Hepatocyte (in vitro differentiated cells): ENCODE measurements at places on chromosomes 7 and 10. TPM values are rescaled to one million over a fixed set of nuclear protein-coding genes. Genes with fewer than 3 reads are reported as not detected.

DNA sequence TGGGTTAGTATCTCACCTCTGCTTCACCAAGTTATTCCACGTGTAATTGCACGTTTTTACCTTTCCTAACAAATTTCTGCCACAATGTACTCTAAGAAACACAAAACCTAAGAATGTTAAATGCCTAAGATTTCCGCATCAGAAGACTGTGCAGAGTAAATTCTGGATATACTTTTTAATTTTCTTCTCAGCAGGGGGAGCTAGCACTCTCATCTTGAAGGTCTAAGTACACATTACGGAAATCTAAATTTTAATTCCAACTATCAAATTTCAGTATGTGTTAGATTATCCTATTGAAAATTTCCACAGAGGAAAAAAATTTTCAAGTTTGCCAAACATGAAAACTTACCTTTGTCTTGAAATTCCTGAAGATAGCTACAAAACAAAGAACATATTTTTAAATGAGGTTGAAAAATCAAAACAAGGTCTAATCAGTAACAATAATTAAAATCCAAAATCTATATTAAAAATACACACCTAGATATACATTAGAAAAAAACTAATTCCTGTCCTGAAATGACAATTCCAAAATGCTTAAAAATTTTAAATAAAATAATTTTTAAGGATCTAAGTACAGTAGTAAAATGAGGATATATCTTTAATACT is 10.5 kb downstream of the SKAP2 start:
- H3K4me3 ChIP-seq = no peak overlapping the region
- H3K36me3 ChIP-seq = no peaks in the 10 kb centered on the region
- DNase-seq = peak; percentile 71
- peaks cover 3% of the 10 kb centered on the region for H3K4me1 ChIP-seq

- H3K4me3 ChIP-seq = no peak overlapping the region
- no peaks in the 10 kb centered on the region for H3K4me1 ChIP-seq
- H3K27me3 ChIP-seq = no peaks in the 10 kb centered on the region
- H3K27ac ChIP-seq = no peak overlapping the region
- H3K36me3 ChIP-seq = no peaks in the 10 kb centered on the region
Observed at GRCh38 chr7:141944811-141945210, 2.0 kb downstream of the CLEC5A start.

DNA sequence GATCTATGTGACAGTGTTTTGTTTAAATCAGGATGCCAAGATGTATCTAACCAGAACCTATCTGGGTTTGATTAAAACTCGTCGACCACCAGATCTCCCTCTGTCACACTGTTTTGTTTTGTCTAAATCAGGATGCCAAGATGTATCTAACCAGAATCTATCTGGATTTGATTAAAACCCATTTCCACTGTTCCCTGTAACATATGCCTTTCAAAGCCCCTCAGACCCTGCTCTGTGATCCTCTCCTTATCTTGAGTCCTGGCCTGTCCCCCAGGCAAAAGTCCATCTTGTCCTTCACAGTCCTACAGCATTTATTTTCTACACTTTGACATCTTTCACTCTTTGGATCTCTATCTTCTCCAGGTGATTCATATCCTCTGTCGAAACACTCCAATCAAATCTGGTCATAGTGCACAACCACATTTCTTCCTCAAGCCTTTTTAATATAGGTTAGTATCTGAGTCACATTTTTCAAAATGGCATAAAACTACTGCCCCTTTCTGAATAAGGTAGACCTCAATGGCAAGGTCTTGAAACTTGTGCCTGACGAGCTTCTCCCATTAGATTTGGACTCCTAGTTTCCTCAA is 32.5 kb downstream of the ERLIN1 start:
- no peaks in the 10 kb centered on the region for H3K36me3 ChIP-seq
- H3K4me3 ChIP-seq = no peak overlapping the region
- DNase-seq = no peak

DNA sequence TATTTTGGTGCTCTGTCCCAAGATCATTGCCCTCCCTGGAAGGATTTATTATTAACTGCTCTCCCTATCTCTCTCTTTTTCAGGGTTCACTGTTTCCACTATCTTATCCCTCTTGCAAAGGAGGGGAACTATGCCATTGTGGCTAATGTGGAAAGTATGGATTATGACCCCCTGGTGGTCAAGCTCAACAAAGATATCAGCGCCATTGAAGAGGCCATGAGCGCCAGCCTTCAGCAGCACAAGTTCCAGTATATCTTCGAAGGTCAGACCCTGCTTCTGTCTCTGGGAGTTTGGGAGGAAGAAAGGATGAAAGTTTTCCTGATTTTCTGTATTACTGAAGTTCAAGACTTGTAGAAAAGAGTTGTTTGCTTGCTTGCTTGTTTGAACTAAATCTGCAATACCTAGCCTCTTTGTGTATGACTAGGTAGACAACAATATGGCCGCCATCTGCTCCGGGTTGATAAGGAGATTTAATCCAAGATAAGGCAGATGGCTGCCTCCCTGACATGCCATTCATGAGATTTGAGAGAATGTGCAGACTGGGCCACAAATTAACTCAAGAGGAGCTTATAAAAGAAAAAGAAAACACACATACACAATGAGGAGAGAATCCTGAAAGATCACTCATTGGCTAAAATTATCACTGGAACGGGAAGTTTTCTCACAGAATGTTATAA is 122.2 kb upstream of the LRGUK start:
- no peaks in the 10 kb centered on the region for H3K4me1 ChIP-seq
- DNase-seq = no peak
- H3K27ac ChIP-seq = no peak overlapping the region
- no peaks in the 10 kb centered on the region for H3K27me3 ChIP-seq
- H3K4me3 ChIP-seq = no peak overlapping the region

The NRCAM gene
- 34.4 and 41.5 TPM in 2 replicates for total RNA-seq

The AOAH gene
- 2.4 and 5.4 TPM in 2 replicates for total RNA-seq

The C10orf143 gene
- total RNA-seq = 0.50 and 2.5 TPM in 2 replicates

The SEC61G gene
- total RNA-seq = 1,101 and 1,370 TPM in 2 replicates

The PHKG1 gene
- total RNA-seq = not detected in 2 replicates

The SFMBT2 gene
- 3.0 and 3.8 TPM in 2 replicates for total RNA-seq
